ENCODE measurements at places on chromosomes 5 and 9.

DNA sequence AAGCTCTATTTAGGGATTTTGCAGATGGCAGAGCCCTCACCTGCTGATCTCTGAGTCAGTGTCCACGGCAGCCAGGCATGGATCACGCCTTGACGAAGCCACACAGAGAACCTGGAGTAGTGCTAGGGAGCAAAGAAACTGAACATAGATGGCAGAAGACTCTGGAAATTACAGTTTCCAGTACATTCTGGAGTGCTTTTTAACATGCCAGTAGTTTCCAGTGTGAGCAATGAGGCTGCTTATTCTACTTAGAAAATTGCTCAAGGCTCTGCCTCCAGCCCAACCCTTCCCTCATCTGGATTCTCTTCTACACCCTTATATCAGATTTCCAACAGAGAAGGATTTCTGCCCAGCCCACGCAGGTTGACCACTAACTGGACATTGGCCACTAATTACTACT is 203.3 kb downstream of the ADAMTS12 start:
- DNase-seq = no peak

GRCh38 chr5:151569132-151570046 is 21.7 kb downstream of the FAT2 start:
- no peak for DNase-seq

- no peak for DNase-seq
These were observed 135.4 kb downstream of the GABRB2 start for GRCh38 chr5:161411156-161411555.

- peak; percentile 48 for DNase-seq
These were observed 275.9 kb downstream of the ACTL7B start for GRCh38 chr9:108579757-108580439.
